Naive B cell (primary cell): ENCODE measurements at places on chromosomes 2 and 18.

DNA sequence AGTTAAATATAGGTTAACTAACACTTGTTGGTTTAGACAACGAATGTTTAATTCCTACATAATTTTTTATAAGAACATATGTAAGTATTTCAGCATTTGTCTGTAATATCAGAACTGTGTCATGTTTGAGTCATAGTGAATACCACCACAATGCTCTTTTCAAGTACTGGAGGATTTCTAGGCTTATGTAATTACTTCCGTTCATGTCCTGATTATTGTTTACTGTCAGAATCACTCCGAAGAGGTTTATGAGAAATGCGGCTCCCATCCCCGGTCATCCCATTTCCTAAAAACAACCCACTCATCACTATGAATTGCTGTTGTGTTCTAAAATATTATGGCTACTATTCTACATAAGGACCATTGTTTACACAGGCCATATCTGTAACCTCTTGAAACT is 45.1 kb downstream of the CDH19 start:
- no peak for DNase-seq

- no peak for DNase-seq
These were observed 20.7 kb upstream of the GYPC start for GRCh38 chr2:126635281-126635680.

DNA sequence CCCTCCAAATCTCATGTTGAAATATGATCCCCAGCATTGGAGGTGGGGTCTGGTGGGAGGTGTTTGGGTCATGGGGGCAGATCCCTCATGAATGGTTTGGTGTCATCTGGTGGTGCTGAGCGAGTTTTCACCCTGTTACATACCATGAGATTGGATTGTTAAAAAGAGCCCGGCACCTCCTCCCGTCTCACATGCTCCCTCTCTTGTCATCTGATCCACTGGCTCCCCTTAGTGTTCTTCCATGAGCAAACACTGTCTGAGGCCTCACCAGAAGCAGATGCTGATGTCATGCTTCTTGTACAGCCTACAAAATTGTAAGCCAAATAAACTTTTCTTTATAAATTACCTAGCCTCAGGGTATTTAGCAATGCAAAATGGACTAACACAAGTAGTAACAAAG is 405.0 kb upstream of the SLC39A10 start:
- DNase-seq, result no peak

DNA sequence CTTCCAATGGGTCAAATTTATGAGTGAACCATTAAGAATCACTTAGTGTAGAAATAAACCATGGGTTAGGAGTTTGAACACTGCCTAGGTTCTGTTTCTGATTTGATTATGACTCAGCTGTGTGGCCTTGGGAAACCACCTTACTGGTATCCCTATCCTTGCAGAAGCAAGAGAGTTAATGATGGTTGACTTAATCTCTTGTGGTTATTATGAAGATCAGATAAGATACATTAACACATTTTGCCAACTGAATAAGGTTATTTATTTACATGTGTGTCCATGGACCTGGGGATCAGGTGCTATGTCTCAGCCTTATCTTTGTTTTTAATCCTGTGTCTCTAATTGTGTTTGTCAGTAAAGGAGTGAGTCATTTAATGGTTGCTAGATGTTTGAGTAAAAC is 5.4 kb upstream of the KCNJ13 start:
- no peak for DNase-seq

GRCh38 chr2:120464448-120464931 is 118.6 kb downstream of the INHBB start:
- DNase-seq, result no peak

GRCh38 chr18:35043207-35043606 is 2.0 kb downstream of the MAPRE2 start:
- DNase-seq, result no peak

DNA sequence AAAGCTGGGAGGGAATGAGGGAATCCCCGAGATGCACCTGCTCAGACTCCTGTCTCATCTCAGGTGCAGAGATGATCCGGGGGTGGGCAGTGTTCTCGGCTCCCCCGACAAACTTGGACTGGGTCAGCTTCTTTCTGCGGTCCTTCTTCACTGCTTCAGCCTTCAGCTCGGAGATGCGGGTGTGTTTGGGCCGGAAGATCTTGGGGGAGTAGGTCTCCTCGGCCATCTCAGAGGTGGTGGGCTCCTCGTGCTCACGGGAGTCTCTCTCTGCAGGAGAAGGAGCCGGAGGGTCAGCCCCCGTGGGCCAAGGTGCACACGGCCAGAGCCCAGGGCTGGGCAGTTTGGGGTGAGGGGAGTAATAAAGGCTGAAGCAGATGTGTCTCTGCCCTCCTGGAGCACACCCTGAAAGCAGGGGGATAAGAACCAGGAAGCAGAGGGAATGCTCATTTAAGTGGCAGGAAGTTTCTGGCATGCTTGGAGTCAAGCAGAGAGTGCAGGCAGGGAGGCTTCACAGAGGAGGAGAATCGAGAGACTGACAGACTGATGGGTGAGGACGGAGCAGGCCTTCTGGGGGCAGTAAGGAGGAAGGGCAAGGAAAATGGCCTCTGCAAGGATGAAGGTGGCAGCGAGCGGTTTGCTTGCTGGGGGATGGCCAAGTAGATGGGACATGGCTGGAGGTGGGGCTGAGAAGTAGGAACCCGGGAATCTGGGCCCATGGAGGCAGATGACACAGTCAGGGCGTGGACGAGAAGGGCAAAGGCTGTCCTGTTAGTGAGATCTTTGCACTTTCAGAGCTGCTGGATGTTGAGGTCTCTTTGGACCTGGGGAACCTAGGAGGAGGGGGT is 16.3 kb downstream of the IGFBP5 start:
- no peak for DNase-seq

- DNase-seq, result peak; percentile 26
These were observed 107.9 kb upstream of the IL1R2 start for GRCh38 chr2:101883860-101884259.

GRCh38 chr2:81276595-81276994 is 972.0 kb upstream of the LRRTM1 start:
- DNase-seq, result no peak

- no peak for DNase-seq
These were observed 37.0 kb upstream of the CRIM1 start for GRCh38 chr2:36318547-36318946.

DNA sequence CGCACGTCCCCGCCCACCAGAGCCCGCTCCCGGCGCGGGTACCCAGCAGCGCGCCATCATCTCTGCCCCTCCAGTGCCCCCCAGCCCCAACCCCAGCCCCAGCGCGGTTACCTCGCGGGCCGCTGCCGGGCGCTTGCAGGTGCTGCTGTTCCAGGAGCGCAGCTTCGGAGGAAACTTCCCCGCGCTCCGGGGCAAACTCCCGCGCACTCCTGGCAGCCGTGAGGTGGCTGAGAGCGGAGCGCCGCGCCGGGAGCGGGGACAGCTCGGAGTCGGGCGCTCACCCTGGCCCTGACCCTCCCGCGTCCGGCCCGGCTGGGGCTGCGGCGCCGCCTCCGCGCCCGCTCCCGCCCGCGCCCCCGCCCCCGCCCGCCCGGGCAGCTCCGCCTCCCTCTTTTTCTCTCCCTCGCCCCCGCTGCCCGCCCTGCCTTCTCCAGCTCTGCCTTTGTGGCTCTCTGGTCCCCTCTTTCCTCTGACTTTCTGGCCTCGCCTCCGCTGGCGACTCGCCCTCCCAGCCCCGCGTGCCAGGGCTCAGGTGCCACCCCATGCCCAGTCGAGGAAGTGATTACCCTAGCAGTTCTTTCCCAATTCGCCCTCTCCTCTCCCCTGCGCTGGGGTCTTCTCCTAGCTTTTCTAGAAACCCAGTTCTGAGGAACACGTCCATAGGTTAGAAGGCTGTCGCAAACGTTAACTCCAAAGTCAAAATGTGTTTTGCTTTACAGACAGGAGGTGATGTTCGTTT is at the start of gene CHST9:
Gene CHST9, minus strand, starts transcription at position 284 of the 739 bp plus-strand sequence. CDS start 42,499 bp downstream, outside the sequence.
- no peak for DNase-seq

- no peak for DNase-seq
These were observed 5.0 kb downstream of the SOWAHC start for GRCh38 chr2:109619032-109619615.

DNA sequence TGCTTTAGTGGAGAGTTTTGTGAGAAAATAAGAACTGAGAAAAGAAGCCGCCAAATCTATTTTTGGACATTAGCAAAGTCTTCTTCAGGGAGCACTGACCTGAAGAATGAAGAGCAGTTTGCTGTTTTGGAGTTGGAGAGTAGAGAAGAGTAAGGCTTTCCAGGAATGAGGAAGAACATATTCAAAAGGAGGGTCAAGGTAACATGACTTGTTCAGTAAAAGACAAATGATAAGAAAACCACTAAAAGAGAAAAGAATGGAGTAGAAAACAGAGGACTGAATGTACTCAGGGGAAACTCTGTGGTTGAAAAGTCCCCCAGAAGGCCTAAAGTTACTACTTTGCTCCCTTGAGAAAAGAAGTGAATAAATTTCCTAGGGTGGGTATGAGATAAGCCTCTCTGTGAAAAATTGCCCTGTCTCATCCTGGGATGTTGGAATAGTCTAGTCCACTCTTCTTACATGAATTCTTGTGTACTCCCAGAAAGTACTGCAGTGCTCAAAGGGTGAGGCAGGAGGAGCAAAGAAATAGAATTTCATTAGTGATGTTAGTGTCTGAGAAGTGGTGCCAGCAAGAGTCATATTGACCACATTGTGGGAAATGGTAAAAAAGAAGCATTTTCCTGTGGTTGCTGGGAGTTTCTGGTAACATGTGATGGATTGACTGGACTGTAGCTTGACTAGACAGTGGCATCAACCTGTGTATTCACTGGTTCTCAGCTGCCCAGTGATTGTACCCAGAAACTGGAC is 27.8 kb downstream of the MBD5 start:
- no peak for DNase-seq

DNA sequence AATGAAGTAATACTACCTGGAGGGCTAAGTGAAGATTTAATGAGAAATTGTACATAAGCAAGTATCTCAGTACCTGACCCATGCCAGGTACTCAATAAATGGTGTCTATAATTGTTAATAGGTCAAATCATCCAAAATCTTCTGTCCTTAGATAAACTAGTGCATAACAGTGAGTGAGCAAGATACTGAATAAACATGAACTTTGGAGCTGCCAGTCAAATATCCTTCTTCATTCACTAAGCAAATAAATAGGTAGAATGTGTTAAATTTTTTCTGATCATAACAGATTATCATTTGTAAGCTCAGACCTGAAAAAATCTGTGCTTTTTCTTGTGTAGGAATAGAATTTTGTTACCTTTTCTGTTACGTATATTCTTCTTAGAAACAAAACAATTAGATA is 39.6 kb downstream of the RAB3GAP1 start:
- no peak for DNase-seq

GRCh38 chr2:28633746-28634145 is 117.9 kb upstream of the PPP1CB start:
- no peak for DNase-seq

DNA sequence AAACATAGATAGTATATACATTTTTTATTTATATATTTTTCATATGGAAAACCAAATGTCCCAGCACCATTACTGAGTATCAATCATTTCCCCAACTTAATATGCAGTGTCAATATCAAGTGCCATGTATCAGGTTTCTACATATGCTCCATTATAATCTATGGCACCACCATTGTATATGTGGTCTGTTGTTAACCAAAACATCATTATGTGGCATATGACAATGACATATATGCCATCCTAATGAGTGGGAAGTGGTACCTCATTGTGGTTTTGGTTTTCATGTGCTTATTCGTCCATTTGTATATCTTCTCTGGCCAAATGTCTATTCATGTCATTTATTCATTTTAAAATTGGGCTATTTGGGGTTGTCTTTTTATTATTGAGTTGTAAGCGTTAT is 9.2 kb downstream of the PTPN18 start:
- no peak for DNase-seq

GRCh38 chr2:121059651-121060649 is 225.1 kb downstream of the TFCP2L1 start:
- no peak for DNase-seq

- no peak for DNase-seq
These were observed 27.6 kb downstream of the B4GALT6 start for GRCh38 chr18:31656754-31657153.

DNA sequence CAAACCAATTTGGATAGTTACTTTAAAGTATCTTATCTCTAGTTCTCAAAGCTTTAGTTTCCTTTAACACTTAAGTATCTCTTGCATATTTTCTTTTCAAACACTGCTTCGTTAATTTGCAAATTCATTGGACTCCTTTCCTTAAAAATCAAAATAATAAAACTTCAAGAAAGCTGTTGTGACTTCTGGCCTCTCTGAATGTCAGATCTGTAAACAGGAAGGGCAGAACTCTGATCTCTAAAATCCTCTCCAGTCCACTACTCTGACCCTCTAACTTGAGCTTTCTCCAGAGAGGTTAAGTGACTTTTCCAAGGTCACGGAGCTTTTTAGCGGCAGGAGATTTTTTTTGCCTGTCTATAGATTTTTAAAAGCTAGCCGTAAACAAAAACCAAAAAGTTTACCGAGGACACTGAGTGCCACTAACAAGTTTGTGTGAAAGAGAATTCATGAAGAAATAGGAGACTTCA is 155.5 kb downstream of the TGIF1 start:
- no peak for DNase-seq

GRCh38 chr2:124834331-124834730 is 809.2 kb downstream of the CNTNAP5 start:
- no peak for DNase-seq

DNA sequence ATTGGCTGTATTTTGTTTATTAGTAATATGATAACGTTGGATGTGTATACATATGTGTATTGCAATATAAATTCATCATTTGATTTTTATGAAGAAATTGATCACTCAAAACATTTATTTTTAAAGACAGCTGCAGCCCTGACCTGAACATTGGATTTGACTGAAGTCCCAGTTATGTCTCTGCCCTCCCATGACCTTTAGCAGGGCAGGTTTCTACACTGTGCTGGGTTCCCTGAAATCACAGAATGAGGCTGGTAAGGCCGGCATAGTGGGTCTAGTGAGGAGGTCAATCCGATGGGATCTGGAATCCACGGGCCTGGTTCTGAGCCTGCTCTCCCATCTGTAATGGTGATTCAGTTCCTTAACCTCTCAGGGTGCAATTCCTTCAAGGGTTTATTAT is 22.0 kb downstream of the SPP2 start:
- no peak for DNase-seq

DNA sequence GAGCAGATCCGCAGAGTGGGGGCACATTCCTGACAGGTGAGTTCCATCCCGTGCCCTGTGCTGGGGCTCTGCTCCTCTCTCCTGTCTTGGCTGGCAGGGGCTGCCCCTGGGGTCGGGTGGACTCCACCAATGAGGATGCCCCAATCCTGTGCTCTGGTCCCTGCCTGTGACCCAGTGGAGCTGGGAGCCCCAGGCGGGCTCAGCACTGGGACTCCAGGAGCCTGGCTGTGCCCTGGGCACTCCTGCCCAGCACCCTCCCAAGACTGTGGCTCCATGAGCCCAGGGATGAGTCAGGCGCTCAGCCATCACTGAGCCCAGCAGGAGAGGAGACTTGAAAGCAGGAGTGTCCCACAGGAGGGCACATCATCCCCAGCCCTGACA is 53.9 kb downstream of the MBP start:
- no peak for DNase-seq
